Naive B cell (primary cell): ENCODE measurements at places on chromosomes 12 and 14.

- no peaks in the 10 kb centered on the region for H3K36me3 ChIP-seq
- H3K4me1 ChIP-seq: no peaks in the 10 kb centered on the region
- no peak for DNase-seq
- H3K27me3 ChIP-seq: peaks cover 18% of the 10 kb centered on the region
- no peak overlapping the region for H3K4me3 ChIP-seq
Measured at GRCh38 chr14:32588448-32589320, 259.6 kb downstream of the AKAP6 start.

GRCh38 chr12:6205144-6205539 is 4.9 kb downstream of the CD9 start:
- DNase-seq: no peak
- H3K36me3 ChIP-seq: no peaks in the 10 kb centered on the region
- H3K27me3 ChIP-seq: peaks cover 33% of the 10 kb centered on the region
- no peak overlapping the region for H3K4me3 ChIP-seq
- peaks cover 20% of the 10 kb centered on the region for H3K4me1 ChIP-seq
- peak overlapping the region; percentile 91 for H3K27ac ChIP-seq

- no peak overlapping the region for H3K27ac ChIP-seq
- H3K4me3 ChIP-seq: no peak overlapping the region
- peaks cover 27% of the 10 kb centered on the region for H3K4me1 ChIP-seq
Measured at GRCh38 chr12:103877288-103877687, 36.3 kb upstream of the NT5DC3 start.

DNA sequence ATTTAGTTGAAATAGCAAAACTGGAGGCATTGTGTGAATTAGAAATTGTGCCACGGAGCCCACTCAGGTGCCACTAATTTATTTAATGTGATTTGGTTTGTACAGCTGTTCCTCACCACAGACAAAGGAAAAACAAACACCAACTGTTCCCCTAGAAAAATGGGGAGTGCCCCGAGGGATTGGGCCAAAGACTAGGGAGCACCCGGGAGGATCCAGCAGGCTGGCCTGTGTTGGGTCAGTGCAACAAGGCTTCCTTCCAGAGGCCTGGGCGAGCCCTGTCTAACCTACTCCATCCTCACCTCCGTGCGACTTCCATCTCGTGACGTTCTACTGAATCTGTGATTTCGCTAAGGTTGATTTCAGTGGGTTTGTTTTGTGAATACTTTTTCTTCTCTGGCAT is 206.2 kb downstream of the CHST11 start:
- no peaks in the 10 kb centered on the region for H3K36me3 ChIP-seq
- H3K27ac ChIP-seq: peak overlapping the region; percentile 53
- peaks cover 24% of the 10 kb centered on the region for H3K4me1 ChIP-seq
- H3K27me3 ChIP-seq: no peaks in the 10 kb centered on the region
- DNase-seq: no peak

DNA sequence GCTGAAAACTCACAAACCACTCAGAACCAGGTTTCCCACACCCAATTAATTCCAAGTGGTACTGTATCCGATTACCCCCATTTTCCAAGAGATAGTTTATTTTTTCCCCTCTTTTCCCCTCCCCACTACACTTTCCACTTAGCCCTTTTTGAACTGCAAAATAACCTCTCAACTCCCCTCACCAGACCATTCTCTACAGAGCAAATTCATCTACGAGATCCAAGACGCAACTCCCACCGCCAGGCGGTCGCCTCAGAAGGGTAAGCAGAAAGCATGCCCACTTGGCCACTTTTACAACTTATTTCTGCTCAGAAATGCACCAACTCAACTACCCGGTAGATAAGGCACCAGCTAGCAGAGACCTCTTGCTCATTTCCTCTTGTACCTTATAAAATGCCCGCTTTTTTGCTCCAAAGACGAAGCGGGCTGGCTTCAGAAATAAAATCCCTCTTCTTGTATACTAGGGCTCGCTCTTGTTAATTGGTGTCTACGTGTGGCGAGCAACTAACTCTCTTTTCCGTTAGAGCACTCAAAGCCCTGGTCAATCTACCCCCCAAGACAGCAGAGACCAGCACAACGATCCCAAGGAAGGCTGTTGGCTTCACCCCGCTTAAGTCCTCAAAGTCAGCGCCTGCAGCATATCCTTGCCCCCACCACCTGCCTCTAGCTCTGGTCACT is 910 bp upstream of the SRP54 start:
- DNase-seq: peak; percentile 42
- no peak overlapping the region for H3K27ac ChIP-seq
- H3K4me1 ChIP-seq: no peaks in the 10 kb centered on the region
- no peak overlapping the region for H3K4me3 ChIP-seq

- H3K4me1 ChIP-seq: no peaks in the 10 kb centered on the region
- H3K4me3 ChIP-seq: no peak overlapping the region
Measured at GRCh38 chr12:5479761-5480160, 47.9 kb downstream of the NTF3 start.

GRCh38 chr12:63023926-63024325 is 89.0 kb upstream of the PPM1H start:
- no peaks in the 10 kb centered on the region for H3K27me3 ChIP-seq
- H3K4me1 ChIP-seq: no peaks in the 10 kb centered on the region
- no peak overlapping the region for H3K27ac ChIP-seq
- no peak overlapping the region for H3K4me3 ChIP-seq

DNA sequence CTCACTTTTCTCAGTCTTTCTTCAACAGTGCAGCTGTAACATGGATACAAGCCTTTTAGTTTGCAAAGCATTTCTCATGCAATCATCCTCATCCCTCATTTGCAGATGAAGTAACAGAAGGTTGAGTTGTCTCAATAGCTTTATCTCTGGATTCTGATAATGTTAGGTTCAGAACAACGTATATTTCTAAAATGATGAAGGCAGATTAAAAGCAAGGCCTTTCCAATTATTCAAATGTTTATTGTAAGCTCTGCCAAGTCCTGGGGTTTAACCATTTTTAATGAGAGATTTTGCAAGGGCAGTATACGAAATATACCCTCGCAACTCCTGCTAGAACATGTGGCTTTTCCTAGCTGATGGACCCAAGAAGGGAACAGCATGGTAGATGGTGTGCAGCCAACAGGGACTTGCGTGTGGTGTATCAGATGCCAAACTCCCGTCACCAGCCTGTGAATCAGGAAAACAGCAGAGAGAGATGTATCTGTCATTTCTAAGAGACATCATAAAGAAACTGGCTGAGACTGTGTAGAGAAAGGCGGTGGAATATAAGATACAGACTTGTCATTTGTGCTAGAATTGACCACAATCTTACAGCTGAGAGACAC is 319.7 kb downstream of the MED13L start:
- H3K4me3 ChIP-seq: no peak overlapping the region
- no peaks in the 10 kb centered on the region for H3K4me1 ChIP-seq
- peaks cover 16% of the 10 kb centered on the region for H3K36me3 ChIP-seq
- no peak overlapping the region for H3K27ac ChIP-seq

DNA sequence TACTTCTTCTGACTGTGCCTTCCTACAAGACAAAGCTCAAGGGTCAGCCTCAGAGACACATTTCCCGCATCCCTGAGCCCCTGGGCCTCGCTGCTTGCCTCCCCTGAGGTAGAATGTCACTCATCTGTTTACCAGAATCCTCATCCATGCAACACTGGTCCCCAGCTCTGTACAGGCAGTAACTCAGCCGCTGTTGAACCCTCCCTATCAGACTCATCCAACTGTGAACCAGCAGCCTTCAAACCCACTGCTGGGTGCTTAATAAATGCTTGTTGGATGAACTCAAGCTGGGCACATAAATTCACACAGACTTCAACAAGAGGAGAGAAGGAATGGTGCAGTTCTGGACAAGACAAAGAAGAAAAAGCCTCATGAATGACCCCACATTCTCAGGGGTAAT is 6.1 kb downstream of the NT5DC3 start:
- H3K27ac ChIP-seq: peak overlapping the region; percentile 61
- H3K27me3 ChIP-seq: no peaks in the 10 kb centered on the region
- H3K4me3 ChIP-seq: no peak overlapping the region
- DNase-seq: no peak
- H3K4me1 ChIP-seq: peaks cover 24% of the 10 kb centered on the region
- no peaks in the 10 kb centered on the region for H3K36me3 ChIP-seq

GRCh38 chr12:56831936-56832335 is 68.8 kb downstream of the HSD17B6 start:
- H3K36me3 ChIP-seq: no peaks in the 10 kb centered on the region
- H3K27ac ChIP-seq: no peak overlapping the region

DNA sequence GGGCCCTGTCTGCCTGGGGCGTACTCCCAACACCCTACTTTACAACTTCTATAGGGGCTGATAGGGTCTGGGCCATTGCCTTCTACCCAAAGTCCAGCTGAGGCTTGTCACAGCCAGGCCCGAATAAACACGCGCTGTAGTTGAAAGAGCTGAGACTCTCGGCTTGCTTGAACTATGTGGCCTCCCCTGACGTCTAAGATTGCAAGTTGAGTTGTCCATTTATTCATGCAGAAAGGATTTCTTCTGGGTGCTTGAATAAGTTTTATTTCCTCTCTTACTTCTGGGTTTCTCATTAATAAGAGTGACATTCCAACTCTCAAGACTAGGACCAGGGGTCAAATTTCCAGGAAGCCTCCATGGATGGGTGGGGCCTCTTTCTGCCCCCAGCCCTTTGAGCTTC is 74.4 kb upstream of the VRK1 start:
- peaks cover 26% of the 10 kb centered on the region for H3K27me3 ChIP-seq
- H3K4me3 ChIP-seq: no peak overlapping the region
- H3K36me3 ChIP-seq: peaks cover 7% of the 10 kb centered on the region
- peaks cover 8% of the 10 kb centered on the region for H3K4me1 ChIP-seq
- no peak overlapping the region for H3K27ac ChIP-seq
- DNase-seq: no peak

DNA sequence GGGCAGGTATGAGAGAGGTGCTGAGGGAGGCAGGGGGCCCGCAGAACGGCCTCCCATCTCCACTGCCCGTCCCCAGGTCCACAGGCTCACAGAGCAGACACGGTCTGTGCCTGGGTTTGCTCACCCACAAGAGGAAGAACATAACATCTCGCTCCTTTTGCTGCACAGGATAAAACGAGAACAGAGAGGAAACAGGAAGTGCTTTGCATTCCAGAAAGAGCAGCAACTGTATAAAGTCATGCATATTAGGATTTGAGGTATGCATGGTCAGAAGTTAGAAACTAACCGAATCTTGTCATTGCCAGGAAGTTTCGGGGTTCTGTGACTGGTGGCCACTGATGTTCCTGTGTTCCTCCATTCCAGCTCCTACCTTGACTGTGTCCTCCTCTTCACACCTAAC is 25.0 kb downstream of the NTF3 start:
- peak overlapping the region; percentile 85 for H3K27ac ChIP-seq
- peaks cover 17% of the 10 kb centered on the region for H3K4me1 ChIP-seq
- no peaks in the 10 kb centered on the region for H3K36me3 ChIP-seq
- no peak for DNase-seq
- H3K4me3 ChIP-seq: no peak overlapping the region

GRCh38 chr14:74080820-74081460 is 3.3 kb downstream of the ALDH6A1 start:
- no peaks in the 10 kb centered on the region for H3K36me3 ChIP-seq
- H3K4me1 ChIP-seq: peaks cover 25% of the 10 kb centered on the region
- DNase-seq: no peak
- no peak overlapping the region for H3K4me3 ChIP-seq
- no peaks in the 10 kb centered on the region for H3K27me3 ChIP-seq

DNA sequence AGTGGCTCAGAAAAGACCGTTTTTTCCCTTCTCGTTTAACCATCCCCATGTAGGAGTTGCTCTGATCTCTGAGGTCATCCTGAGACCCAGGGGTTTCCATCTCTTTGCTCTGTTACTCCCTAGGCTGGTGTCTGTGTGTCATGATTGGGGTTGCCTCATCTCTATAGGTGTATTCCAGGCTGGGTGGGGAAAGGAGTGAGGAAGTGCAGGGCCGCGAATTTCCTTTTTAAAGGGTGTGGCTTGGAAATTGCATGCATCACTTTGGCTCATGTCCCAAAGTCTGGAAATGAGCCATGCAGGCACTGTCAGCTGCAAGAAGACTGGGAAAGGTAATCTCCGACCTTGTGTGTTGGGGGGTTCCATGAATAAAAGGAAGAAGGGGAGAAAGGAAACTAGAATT is 201.9 kb downstream of the AACS start:
- no peak overlapping the region for H3K27ac ChIP-seq
- H3K4me3 ChIP-seq: no peak overlapping the region
- H3K36me3 ChIP-seq: no peaks in the 10 kb centered on the region
- peaks cover 11% of the 10 kb centered on the region for H3K27me3 ChIP-seq
- no peaks in the 10 kb centered on the region for H3K4me1 ChIP-seq
- no peak for DNase-seq

DNA sequence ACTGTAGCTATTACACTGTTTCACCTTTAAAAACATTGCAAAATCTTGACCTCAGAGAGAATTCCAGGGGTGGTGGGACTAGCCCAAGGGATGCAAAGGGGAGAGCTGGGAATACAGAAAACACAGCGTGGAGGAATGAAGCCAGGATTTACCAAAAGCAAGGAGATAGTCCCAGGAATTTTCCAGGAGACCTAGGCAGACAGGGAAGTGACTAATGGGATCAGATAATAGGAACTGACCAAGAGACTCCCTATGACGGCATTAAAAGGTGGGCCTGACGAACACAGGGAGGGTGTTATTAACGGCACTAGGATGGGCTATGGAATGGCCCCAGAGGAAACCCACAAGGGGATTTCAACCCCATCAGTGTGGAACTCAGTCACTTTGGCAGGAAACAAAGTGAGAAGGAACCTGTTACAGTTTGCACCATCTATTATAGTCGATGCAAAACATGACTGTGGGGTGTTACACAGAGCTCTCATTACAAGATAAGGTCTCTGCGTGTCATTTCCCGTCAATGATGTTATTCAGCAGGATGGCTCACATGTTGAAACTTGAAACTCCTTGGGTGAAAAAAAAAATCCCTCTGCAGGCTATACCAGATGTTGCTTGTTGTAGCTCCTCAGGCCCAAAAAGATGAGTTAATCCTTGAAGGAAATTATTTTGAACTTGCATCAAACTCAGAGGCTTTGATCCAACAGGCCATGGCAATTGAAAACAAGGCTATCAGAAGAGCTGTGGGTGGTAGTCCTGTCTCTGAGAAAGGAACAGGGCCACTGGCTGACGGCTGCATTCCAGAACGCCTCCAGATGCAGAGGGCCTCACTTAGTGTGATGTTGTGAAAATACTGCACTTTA is 58.7 kb downstream of the DRAM1 start:
- H3K4me1 ChIP-seq: peaks cover 70% of the 10 kb centered on the region
- peak; percentile 59 for DNase-seq
- H3K4me3 ChIP-seq: peak overlapping the region; percentile 68
- H3K27ac ChIP-seq: peak overlapping the region; percentile 95
- no peaks in the 10 kb centered on the region for H3K36me3 ChIP-seq

- no peaks in the 10 kb centered on the region for H3K36me3 ChIP-seq
- H3K27me3 ChIP-seq: no peaks in the 10 kb centered on the region
- DNase-seq: no peak
- peak overlapping the region; percentile 23 for H3K4me3 ChIP-seq
Measured at GRCh38 chr12:92398565-92399309, 253.1 kb upstream of the BTG1 start.

- no peak for DNase-seq
- no peaks in the 10 kb centered on the region for H3K36me3 ChIP-seq
- no peak overlapping the region for H3K4me3 ChIP-seq
- no peaks in the 10 kb centered on the region for H3K27me3 ChIP-seq
- no peak overlapping the region for H3K27ac ChIP-seq
- H3K4me1 ChIP-seq: no peaks in the 10 kb centered on the region
Measured at GRCh38 chr12:15707516-15708199, 81.5 kb downstream of the EPS8 start.

- H3K4me1 ChIP-seq: no peaks in the 10 kb centered on the region
- no peak for DNase-seq
- no peak overlapping the region for H3K27ac ChIP-seq
- H3K36me3 ChIP-seq: no peaks in the 10 kb centered on the region
- no peak overlapping the region for H3K4me3 ChIP-seq
Measured at GRCh38 chr14:87712396-87713090, 280.4 kb downstream of the GALC start.
